ENCODE measurements at places on chromosomes 5 and 9.
A peak's percentile ranks its signal among the peaks of the same experiment; 100 is the strongest.

DNA sequence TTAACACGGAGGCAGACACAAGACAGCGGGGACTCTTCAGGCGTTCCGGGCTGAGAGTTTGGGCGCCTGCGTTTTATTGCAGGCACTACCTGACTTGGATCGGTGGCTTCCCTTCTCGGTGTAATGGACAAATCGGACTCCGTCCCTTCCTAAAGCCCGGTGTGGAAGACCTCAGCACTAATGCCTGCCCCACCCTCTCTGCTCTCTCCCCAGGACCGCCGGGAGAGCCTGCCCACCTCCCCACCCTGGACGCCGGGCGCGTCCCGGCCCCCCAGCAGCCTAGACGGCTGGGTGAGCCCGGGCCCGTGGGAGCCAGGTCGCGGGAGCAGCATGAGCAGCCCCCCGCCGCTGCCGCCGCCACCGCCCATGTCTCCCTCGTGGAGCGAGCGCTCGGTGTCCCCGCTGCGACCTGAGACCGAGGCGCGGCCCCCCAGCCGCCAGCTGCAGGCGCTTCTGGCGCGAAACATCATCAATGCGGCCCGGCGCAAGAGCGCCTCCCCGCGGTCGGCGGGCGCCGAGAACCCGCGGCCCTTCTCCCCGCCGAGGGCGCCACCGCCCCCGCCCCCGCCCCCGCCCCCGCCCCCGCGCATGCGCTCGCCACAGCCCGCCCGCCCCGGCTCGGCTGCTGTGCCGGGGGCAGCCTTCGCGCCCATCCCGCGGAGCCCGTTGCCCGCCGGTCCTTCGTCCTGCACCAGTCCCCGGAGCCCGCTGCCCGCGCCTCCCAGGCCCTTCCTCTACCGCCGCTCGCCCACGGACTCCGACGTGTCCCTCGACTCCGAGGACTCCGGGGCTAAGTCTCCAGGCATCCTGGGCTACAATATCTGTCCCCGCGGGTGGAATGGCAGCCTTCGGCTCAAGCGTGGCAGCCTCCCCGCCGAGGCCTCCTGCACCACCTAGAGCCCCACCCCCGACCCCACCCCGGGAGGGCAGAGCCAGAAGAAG, 4.6 kb upstream of the MYOZ3 start:
- DNase-seq, result peak; percentile 37

GRCh38 chr5:107805824-107806223, 135.1 kb upstream of the EFNA5 start:
- DNase-seq, result no peak

- no peak for DNase-seq
Measured at GRCh38 chr9:88828018-88828417, 163.2 kb upstream of the S1PR3 start.

DNA sequence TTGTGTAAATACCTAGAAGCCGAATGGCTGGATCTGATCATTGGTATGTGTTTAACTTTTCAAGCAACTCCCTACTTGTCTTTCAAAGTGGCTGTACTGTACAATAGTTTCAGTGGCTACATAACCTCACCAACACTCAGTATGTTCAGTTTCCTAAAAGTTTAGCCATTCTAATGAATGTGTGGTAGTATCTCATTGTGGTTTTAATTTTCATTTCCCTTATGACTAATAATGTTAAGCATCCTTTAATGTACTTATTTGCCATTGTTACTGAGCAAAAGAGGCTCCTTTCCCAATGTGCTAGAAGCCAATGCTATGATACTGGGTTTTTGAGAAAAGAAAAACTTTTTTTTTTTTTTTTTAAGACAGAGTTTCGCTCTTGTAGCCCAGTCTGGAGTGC, 27.8 kb upstream of the ALDOB start:
- DNase-seq, result no peak

GRCh38 chr5:103808464-103809106, 246.0 kb upstream of the NUDT12 start:
- peak; percentile 38 for DNase-seq

- no peak for DNase-seq
Measured at GRCh38 chr5:8417316-8418048, 548.5 kb downstream of the MTRR start.

- no peak for DNase-seq
Measured at GRCh38 chr9:4243877-4244812, 55.7 kb downstream of the GLIS3 start.

DNA sequence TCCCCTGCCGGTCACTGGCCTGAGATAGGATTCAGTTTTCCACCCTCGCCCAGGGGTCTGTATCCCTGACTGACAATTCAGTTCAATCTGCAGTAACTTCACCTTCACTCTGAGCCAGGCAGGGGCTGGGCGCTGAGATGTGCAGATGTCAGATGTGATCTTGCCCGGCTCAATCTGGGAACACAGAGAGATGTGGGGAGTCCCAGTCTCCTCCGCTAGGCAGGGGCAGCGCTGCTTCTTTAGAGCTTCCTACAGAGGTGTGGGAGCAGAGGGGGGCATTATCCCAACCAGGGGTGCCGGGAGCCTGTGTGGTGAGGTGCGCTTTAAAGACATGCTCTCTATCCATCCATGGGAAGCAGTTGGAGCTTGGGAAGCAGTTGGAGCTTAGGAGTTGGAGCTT, 14.6 kb downstream of the TMOD1 start:
- no peak for DNase-seq

DNA sequence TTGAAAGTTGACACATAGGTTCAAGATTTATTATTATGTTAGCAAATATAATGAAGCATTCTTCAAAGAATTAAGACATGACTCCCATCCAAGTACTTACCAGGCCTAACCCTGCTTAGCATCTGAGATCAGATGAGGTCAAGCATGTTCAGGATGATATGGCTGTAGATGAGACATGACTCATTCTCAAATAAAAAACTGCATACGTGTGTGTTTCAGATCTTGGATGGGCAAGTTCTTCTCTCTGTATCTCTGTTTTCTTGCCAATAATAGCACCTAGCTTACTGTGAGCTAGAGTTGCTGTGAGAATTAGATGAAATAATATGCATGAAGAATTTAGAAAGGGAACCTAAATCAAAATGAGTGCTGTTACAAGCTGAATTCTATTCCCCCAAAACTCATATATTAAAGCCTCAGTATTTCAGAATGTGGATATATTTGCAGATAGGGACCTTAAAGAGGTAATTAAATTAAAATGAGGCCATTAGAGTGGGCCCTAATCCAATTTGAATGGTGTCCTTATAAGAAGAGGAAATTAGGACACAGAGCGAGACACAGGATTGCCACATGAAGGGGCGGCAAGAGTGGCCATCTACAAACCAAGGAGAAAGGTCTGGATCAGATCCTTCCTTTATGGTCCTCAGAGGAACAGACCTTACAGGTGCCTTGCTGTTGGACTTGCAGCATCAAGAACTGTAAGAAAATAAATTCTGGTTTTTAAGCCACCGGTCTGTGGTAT, 146.2 kb downstream of the MARCHF11 start:
- DNase-seq, result no peak

DNA sequence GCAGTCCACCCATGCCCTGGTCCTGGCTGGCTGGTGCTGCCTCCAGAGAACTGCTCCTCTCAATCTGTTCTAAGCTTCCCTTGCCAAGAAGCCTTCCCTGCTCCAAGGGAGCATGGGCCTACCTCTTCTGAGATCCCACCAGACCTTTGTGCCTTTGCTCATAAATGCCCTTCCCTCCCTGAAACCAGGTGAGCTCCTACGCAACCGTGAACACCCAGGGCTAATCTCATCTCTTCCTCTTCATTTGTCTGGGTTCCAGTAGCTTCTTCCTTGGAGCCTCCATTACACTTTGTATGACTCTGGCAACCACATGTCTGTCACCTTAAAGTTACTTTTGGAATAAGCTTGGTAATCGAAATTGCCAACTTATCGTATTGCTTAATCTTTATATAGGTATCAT, 270.6 kb downstream of the PBX3 start:
- no peak for DNase-seq

GRCh38 chr5:172144931-172145869, 42.8 kb downstream of the STK10 start:
- no peak for DNase-seq

DNA sequence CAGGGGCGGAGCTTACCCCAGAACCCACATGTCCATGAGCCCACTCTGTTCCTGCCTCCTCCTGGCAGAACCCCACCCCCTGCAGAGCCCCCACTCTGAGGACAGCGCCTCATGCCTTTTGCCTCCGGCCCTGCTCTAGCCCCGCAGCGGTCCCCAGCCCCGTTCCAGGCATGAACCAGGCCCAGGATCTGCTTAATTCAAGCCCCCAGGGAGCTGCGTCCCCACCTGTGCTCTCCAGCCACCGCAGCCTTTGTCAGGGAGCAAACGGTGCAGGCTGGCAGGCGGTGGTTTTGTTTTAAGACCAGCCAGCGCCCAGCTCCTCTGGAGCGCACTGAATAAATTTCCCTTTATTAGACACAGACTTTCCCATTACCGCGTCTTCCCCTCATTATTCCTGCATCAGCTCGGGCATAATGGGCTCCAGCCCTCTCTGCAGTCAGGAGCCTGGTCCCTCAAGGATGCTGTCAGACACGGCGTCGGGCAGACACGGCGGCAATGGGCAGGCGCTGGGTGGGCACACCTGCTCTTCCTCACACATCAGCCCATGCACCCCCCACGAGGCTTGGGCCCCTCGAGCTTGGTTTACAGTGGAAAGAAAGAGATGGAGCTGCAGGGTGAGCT, 137.6 kb downstream of the OLFM1 start:
- DNase-seq, result no peak

DNA sequence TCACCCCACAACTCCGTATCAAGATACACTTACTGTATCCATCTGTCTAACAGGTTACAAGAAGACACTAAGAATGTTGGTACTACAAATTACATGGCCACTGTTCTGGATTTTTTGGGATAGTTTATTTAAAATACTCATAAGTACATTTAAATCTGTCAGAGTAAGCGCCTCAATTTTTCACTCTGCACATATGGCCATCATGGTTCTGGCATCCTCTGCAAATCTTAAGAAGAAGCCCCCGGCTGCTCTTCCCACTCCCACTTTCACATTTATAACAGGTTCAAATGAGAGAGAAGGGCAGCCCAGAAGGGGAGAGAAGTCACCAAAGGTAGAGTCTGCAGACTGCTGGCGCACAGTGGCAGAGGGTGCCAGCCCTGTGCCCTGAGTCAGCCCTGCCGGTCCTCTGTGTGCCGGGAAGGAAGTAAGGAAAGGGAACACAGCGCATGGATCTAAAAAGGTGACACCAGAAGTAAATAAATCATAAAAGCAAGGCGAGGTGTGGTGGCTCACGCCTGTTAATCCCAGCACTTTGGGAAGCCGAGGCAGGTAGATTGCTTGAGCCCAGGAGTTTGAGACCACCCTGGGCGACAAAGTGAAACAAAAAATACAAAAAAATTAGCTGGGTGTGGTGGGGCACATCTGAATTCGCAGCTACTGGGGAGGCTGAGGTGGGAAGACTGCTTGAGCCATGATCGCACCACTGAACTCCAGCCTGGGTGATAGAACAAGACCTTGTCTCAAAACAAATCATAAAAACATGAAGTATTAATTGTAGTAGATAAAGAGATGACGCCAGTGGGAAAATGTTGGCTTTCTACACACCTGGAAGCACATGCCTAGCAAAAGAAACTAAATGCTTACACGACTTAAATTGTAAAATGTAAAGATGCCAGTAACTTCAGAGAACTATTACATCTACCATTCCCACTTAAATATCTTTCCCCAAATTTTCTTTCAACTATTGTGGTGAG, 30.0 kb downstream of the RNF130 start:
- DNase-seq, result no peak

DNA sequence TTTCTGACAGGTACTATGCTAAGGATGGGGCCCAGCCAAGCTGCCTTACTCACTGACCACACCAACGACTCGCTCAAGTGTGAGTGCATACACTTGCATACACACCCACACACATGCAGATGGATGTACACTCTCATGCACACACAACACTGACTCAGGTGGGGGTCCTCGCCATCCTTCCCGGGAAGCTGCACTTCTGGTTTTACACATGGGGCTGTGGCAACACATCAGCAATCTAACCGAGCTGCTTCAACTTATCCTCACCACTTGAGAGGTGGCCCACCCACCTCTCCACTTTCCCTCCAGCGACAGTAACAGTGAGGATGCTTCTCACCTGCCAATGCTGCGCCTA, 67.2 kb upstream of the SLC25A51 start:
- no peak for DNase-seq

DNA sequence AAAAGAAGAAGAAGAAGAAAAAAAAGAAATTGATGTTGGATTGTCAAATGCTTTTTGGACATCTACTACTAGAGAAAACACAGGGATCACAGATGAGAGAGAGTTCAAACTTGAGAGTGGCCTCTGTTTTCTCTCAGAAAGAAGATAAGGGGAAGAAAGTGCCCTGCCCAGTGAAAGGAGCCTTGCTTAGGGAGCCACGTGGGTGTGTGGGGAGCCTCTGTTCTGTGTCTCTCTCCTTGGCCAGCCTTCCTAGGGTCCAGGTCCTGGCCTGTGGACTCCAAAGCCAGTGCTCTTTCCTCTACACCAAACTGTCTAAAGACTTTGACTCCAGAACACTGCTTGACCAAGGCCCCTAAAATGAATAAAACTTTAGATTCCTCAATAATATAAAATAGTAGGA, 22.0 kb upstream of the COL15A1 start:
- DNase-seq, result no peak

DNA sequence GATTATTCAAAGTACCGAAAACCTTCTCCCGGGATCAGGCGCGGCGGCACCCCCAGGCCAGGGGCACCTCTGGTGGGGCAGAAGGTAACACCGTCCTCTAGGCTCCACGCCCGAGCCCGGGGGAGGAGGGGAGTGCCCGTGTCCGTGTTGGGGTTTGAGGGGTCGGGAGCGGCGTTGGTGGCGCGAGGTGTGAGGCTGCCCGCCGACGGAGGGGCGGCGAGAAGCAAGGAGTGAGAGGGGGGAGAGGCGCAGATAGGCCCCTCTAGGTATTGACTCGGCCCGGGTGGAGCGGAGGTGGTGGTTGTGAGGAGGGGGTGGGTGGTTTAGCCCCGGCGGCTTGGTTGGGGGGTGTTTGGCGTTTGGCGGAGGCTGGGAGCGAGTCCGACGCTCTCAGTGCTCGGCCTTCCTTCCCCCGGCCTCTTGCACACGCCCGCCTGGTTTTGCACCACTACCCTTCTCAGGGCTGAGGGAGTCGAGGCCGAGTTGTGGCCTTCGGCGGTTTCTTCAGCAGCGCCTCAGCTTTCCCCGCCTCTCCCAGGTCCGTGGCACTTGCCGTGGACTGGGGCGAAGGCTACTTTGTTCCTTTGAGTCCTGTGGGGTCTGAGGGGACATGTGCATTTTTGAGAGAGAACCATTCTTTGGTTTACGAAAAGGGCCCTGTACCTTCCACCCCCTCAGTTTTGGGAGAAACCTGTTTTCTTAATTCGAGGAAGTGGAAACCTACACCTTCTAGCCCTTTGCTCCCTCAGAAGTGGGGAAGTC, 450 bp downstream of the GPBP1 start:
- no peak for DNase-seq
